IPS-NIHi11 (cell line): ENCODE measurements at places on chromosomes 12 and 14.
A peak's percentile ranks its signal among the peaks of the same experiment; 100 is the strongest.

DNA sequence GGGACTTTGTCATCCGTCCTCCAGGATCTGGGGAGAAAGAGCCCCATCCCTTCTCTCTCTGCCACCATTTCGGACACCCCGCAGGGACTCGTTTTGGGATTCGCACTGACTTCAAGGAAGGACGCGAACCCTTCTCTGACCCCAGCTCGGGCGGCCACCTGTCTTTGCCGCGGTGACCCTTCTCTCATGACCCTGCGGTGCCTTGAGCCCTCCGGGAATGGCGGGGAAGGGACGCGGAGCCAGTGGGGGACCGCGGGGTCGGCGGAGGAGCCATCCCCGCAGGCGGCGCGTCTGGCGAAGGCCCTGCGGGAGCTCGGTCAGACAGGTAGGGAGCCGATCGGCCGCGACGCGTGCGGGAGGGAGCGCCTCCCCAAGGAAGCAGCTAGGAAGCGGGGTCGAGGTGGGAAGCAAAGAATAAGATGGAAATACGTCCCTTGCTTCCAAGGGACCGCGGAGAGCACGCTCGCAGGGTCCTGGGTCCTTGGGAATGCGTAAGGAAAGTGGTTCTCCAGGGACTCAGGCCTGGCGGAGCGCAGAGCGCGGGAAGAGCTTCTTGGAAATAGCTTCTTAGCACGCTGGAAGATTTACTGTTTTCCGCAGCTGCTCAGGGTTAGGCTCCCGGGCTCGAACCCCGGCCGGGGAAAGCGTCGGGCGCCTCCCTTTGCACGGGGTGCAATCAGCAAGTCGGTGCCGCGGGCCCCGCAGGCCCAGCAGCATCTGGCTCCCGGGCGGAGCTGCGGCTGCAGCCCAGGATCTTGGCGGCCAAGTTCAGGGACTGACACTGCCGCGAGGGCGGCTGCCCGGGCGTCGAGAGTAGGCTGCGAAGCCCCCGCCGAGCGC is 457 bp downstream of the SOCS2 start:
- peak; percentile 26 for DNase-seq

DNA sequence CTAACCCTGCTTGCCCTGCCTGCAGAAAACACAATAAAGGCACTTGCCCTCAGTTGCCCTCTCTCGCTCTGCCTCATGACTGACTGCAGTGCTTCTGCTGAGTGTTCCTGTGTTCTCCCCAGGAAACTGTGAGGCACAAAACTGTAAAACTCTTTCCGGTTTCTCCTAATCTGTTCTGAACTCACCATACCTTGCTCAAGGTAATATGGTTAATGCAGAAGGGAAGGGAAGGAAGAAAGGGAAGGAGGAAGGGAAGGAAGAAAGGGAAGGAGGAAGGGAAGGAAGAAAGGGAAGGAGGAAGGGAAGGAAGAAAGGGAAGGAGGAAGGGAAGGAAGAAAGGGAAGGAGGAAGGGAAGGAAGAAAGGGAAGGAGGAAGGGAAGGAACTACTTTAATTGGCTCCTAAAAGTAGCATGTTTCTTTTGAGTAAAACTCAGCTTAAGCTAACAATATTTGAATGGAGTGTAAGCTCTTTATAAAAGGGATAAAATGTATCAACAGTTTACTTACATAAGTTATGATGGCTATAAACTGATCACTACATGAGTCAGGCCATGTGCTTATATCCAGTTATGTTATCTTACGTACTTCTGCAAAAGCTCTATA is 334.0 kb upstream of the CLEC14A start:
- no peak for DNase-seq

DNA sequence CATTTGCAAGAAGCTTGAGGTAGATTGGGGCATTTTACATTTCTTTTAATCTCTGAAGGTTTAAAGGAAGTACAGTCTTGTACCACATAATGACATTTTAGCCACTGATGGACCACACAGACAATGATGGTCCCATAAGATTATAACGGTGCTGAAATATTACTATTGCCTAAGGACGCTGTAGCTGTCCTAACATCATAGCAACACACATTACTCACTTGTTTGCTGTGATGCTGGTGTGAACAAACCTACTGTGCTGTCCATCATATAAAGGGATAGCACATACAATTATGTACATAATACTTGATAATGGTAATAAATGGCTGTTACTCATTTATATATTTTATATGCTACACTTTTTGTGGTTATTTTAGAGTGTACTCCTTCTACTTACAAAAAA is 127.1 kb upstream of the CPNE8 start:
- DNase-seq, result no peak

- DNase-seq, result no peak
These were observed 720.8 kb upstream of the FLRT2 start for GRCh38 chr14:84809158-84809557.

- DNase-seq, result no peak
These were observed 71.7 kb downstream of the IGF1 start for GRCh38 chr12:102408487-102409297.

- DNase-seq, result no peak
These were observed 22.5 kb downstream of the SLC38A6 start for GRCh38 chr14:61003571-61003970.

DNA sequence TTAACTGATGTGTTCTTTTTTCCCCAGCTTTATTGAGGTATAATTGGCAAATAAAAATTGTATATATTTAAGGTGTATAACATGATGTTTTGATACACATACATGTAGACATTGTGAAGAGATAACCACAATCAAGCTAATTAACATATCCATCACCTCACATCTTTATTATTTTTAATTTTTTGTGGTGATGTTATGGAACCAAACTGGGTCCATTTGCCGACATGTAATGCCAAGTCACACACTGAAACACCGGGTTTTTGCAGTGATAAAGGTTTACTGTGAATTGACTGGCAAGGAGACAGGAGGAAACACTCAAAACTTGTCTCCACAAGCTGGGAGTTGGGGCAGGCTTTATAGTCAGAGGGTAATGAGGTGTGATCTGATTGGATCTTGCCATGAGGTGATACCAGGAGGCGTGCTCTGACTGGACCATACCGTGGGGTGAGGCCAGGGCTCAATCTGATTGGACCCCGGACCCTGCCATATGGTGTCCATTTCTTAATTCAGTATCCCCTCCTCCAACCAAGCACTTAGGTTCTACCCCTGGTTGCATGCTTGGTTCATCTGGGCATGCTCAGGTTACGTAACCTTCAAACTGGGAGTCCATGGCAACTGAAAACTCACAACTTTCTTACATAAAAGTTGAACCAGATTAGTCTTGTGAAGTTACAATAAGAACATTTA is 11.8 kb upstream of the WSCD2 start:
- peak; percentile 43 for DNase-seq

GRCh38 chr14:75303381-75303789 is 24.8 kb downstream of the FOS start:
- peak; percentile 75 for DNase-seq

DNA sequence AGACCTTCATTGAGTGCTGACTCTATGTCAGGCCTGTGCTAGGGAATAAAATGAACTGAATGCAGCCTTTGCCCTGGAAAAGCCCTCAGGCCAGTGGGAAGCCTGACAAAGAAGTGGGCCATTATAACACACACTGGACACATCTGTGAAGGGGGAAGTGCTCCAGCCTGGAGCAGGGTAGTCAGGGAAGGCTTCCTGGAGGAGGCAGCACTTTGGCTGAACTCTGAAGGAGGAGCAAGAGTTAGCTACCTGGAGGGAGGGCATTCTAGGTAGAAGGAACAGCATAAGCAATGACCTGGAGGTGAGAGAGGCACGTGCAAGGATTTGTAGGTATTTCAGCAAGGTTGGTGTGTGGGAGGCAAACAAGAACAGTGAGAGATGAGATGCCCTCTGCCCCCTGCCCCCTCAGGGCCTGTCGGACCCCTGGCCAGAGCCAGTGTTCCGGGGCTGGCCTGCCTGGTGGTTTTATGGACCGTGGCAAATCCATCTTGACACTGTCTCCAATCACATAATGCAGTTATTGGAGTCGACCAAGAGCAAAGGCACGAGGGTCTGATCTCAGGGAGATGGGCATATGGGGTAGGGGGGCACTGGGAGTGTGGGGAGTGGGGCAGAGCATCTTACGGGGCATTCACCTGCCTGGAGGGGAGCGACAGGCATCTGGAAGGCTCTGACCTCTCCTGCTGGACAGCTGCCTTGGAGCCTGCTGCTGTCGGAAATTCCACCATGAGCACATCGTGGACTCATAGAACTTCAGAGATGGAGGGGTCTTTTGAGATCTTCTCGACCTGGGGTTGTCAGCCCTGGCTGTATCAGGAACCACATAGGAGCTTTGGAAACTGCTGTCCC is 2.7 kb upstream of the FAM222A start:
- DNase-seq, result no peak

DNA sequence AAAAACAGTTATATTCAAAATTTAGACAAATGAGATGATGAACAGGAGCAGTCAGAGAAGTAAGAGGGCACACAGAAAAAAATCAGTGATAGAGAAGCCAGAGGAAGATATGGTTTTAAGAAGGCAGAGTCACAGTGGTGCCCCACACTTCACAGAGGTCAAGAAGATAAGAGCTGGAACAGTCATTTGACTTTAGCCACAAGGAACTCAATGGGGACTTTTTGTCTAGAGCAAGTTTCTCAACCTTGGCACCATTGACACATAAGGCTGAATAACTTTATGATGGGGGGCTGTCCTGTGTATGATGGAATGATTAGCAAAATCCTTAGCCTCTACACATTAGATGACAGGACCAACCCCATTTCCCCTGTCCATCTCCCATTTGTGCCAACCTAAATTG is 172.8 kb upstream of the PLEKHG7 start:
- no peak for DNase-seq

- no peak for DNase-seq
These were observed 6.6 kb downstream of the CHST11 start for GRCh38 chr12:104463368-104463767.

DNA sequence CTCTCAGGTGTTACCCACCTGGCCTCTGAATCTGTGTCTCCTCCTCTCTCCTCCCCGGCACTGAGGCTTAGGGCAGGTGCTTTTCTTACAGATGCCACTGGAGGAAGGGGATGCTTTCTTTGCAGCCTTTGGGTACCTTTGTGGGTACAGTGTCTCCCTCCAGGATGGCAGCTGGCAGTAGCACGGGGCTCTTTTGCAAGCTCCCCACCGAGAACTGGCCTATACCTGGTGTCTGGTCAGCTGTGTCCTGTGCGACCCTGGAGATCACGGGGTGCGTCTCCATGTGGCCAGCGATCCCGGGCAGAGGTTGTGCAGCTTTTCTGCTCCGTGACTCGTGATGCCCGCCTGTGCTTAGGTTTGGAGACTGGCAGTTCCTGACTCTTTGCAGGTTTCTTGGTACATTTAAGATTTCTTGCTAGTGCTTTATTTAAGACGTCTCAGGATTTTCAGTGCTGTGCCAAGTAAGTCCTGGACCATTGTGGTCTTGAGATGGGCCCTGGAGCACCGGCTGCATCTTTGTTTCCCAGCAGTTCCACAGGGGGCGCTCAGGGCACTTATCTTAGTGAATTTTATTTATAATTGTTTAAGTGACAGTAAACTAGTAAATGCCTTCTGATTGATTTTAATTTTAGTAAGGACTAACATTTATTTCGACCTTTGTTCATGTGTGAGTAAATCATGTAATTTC is 68.9 kb downstream of the DDX51 start:
- DNase-seq, result no peak

- peak; percentile 75 for DNase-seq
These were observed 11.6 kb upstream of the SYNDIG1L start for GRCh38 chr14:74437496-74438053.

DNA sequence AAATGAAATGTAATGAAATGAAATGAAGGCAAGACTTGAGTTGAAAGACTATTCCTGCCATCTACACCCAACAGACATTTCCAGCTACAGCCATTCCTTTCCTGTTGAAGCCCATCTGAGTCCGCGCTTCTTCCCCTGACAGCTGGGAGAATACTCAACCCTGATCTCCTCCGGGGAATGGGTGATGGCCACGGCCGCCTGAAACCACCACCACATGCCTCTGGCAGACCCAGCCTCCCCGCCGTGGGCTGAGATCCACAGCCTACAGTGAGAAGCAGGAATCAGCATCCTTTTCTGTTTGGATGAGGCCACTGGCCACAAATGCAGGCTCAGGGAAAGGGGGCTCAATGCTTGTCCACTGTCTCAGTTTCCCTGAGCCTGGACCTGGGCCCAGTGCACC is 130.3 kb downstream of the NCOR2 start:
- no peak for DNase-seq

GRCh38 chr14:95304342-95304741 is 15.4 kb downstream of the CLMN start:
- DNase-seq, result no peak

- peak; percentile 79 for DNase-seq
These were observed 53.4 kb upstream of the DLK1 start for GRCh38 chr14:100673085-100673806.

GRCh38 chr12:65632131-65632855 is 192.0 kb upstream of the HMGA2 start:
- no peak for DNase-seq

DNA sequence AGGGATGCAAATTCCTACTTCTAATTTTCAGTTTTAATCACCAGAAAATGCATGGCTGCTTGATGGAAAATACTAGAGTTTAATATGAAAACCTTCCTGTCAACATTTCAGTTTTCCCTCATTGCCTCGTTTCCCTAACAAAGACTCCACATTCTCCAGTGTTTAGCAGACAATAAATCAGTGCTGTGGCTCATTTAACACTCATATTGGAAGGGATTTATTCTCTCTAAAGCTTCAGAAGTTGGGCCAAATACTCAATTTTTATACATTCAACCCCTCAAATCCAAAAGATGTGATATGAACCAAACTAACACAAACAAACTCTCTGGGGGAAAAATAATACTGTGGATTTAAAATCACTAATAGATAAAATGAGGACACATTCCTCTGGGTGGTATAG is 482.5 kb downstream of the FLRT2 start:
- no peak for DNase-seq

DNA sequence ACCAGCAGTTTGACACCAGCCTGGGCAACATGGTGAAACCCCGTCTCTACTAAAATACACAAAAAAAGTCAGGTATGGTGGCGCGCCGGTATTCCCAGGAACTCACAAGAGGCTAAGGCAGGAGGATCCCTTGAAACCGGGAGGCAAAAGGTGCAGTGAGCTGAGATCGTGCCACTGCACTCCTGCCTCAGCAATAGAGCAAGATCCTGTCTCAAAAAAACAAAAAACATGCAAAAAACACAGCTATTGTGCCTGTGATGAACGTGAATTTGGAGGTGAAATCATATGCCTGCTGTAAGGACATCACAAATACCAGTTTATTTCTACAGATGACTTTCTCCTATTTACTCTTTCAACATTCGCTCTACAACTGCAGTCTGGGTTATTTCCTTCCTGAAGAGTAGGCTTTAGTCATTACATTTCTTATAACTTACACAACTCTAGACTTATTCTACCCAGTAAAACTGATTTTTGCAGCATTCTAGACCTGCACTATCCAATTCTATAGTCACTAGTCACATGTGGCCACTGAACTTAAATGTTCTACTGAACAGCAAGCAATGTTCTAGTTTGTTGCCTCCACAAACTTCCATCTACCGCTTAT is 48.3 kb downstream of the HNRNPC start:
- no peak for DNase-seq

GRCh38 chr12:28040246-28040645 is 67.7 kb upstream of the PTHLH start:
- DNase-seq, result no peak

GRCh38 chr12:6069437-6070093 is 54.9 kb downstream of the VWF start:
- DNase-seq, result no peak
